ENCODE measurements at places on chromosomes 4 and X. TPM values are rescaled to one million over a fixed set of nuclear protein-coding genes. Genes with fewer than 3 reads are reported as not detected.

GRCh38 chr4:101103381-101104142 lies 243.8 kb downstream of the PPP3CA start:
- peak; percentile 67 for DNase-seq

- DNase-seq = no peak
Observed at GRCh38 chr4:97587912-97588311, 555.4 kb downstream of the STPG2 start.

DNA sequence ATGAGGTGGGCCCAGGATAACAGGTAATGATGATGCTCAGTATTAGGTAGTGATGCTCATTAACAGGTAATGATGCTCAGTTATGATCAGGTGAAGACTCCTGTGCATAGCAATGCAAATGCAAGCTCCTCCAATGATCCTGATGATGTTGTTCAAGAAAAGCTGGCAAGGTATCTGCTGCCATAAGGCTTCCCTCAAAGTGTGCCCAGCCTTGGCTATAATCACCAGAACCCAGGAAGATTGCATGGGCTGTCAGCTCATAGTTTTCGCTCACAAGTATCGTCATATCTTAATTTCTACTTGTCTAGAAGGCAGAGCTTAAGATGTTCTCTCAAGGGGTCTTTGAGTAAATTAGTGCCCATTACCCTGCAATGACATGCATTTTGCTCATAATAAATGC lies 366.2 kb upstream of the CLNK start:
- no peak for DNase-seq

- DNase-seq = no peak
Observed at GRCh38 chr4:186644737-186645261, 78.9 kb downstream of the FAT1 start.

Gene PNPLA4
- 11.3 TPM for total RNA-seq

Gene FHIP1A
- 0.17 TPM for total RNA-seq

- no peak for DNase-seq
Observed at GRCh38 chrX:15903186-15903681, 48.6 kb upstream of the AP1S2 start.

Gene STK26
- total RNA-seq = 2.9 TPM

DNA sequence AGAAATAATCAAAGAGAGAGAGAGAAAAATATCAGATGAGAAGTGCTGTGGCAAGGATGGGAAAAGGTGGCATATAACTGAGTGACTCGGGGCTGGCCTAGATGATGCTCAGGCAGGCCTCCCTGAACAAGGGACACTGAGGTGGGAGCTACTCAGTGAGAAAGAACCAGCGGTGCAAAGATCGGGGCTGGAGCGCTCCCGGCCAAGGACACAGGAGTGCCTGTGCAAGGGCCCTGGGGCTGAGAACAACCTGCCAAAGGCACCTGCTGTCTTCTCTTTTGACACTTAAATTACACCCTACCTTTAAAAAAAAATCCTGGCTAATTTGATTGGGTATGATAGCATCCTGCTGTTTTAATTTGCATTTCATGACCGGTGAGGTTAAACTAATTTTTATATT lies 77.7 kb upstream of the C4orf50 start:
- DNase-seq = no peak

DNA sequence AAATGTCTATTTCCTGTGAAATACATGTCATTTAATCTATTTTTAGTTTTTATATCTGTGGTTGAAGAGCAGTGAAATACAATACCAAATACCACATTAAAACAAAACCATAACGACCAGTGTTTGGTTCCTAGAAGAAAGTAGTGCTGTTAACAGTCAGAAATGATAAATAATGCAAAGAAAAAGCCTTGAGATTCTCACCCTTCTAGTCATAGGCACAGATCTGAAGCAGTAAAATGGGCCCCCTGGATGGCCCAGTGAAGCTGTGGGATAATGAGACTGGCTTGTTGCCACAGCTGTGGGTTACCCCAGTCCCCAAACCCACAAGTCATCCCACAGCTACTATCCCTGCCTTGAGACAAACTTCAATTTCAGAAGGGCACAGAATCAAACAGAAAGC lies 137.3 kb upstream of the RPL34 start:
- no peak for DNase-seq

- DNase-seq = no peak
Observed at GRCh38 chr4:163196926-163197480, 30.3 kb upstream of the NAF1 start.

Gene FSTL5
- total RNA-seq = under 0.01 TPM

DNA sequence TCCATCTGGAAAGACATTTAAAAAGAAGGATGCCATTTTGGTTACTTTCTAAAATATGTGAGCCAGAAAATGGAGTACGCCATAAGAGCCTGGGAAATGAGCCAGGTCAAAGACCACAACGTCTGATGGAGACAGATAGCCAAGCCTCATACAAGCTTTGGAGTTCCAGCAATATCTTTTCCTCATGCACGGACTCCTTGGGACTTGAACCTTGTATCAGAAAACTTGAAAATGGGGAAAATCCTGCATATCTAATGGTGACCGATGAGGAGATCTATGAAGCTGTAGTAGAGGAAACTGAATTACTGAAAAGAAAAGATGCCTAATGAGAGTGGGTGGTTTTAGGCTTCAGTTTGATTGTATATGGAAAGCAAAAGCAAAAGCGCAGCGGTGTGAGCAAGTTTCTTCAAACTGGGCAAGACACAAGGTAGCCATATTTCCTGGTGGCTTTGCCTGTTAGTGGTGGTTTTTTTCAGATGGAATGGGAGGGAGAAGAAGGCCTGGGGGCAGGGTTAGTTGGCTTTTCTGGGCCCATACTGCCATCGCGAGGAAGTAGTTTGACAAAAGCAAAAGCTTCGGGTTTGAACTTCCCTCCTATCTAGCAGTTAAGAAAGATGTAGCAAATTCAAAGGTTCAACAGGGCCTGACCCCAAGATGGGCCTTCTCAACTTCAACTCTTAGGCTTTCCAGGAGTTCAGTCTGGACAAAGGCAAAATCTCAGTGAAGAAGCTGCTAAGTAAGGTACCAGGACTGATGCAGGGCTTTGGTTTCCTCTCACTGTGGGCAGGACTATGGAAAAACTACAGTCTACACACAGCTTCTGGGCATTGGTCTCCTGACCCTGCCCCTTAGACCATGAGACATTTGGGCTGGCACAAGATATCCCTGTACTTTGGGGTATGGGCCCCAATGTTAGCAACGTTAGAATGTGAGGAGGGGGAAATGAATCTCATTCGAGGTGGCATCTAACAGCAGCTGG lies 210.0 kb upstream of the STK26 start:
- DNase-seq = peak; percentile 88

DNA sequence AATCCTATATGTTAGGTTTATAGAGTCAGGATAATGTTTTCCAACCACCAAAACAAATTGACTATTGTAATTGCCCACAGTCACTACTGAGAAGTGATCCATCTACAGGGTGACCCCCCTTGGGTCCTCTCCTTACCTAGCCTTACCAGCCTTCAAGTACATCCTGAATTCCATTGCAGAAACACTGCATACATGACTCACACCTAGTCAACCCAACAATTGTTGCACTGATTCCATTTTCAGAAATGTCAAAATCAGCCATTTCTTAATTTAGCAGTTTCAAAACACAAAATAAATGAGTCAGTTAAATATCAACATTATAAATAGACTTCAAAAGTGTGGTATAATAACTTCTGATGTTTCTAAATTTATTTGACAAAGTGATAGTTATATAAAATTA lies 106.3 kb upstream of the TNIP3 start:
- no peak for DNase-seq

Gene MGAT4D
- total RNA-seq = not detected

- DNase-seq = no peak
Observed at GRCh38 chr4:38145033-38145678, 185.0 kb downstream of the PTTG2 start.

Gene AMTN
- total RNA-seq = not detected

DNA sequence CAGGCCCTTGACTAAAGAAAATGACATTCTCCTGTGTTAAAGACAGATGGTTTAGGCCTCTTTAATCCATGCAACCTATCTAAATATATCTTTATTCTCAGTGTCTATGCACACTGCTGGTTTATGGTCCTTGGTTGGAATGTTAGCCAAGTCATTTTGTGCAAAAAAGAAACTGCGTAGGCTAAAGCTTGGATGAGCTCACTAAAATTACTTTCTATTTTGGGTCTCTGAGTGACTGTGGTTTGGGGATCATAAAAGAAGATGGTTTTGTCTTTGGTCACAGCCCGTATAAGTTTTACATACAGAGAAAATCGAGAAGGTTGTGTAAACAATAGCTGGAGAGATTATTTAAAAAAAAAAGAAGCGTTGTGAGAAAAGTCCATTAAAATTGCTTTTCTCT lies 443.6 kb downstream of the UBE2NL start:
- DNase-seq = no peak

Gene DUSP21
- not detected for total RNA-seq

Gene ALPK1
- total RNA-seq = 4.4 TPM

DNA sequence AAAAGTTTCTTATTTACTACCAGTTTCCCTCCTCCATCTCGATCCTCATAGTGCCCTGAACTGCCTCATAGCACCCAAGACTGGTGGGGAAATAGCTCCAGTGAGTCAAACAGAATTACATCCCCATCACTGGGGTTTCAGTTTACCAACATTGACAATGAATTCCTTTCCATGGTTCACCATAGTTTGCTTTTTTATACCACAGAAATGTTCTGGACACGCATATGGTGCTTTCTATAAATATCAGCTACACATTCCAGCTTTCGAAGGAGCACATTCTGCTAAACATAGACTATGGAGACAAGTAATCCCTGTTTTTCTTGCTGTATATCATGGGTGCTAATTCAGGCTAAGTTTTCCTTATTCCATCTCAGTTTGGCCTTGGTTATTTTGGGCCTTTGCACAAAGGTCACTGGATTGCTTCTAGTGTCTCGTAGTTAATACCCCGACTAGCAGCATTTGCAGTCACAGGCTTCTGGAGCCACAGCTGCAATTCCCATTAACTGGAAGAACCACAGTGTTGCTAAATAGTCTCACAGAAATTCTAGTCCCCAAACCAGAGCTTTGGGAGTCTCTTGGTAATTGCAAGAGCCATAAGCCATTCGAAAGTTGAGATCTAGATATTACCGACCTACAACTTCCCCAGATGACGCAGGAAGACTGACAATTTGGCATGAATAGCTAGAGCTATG lies 53.4 kb upstream of the TRPC3 start:
- DNase-seq = no peak

GRCh38 chr4:175091649-175092048 lies 173.5 kb downstream of the ADAM29 start:
- DNase-seq = no peak

DNA sequence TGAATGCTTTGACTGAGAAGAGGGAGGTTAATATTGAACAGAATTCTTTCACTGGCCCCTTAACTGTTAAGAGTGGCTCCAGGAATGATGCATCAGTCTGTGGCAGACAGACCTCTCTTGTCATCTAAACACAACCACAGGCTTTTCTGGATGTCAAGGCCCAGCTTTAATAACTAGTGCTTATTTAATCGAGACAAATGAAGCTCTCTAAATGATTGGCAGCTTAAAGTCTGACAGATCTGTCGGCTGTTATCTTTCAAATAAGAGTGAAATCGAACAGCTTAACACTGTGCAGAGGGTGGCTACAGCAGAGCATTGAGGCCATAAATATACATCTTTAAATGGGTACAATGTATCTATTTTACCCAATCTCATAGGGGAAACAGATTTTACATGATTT lies 500.8 kb upstream of the PABPC4L start:
- DNase-seq = no peak

DNA sequence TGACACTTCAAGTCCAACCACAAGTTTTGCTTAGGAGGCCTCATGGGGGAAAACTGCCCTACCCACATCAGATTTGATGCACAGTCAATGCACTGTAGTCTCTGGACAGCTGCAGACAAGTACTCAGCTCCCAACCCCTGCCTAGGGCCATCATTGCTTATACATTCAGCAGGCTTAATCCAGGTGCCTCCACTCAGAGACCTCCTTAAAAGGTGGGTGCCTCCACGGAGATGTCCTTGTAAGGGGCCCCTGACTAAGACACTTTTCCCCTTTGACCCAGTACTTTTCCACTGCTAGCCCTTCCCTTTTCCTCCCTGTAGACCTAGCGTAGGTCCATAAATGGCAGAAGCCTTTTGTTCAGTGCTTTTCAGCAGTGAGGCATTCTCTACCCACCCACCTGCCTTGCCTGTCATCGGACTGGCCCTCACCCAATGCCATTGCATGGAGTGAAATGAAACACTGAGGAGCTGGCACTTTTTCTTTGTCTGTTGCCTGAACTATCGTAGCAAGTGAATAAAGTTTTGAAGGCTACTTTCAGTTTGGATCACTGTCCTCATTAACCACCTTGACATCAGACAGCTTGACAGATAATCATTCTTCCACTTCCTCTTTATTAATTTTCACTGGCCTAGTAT lies 23.8 kb upstream of the PLK4 start:
- peak; percentile 28 for DNase-seq

Data from dermis blood vessel endothelial cell (primary cell).